ENCODE measurements at places on chromosomes 7 and 10.

- no peak for DNase-seq
Observed at GRCh38 chr7:117780832-117781231, 92.4 kb downstream of the CTTNBP2 start.

DNA sequence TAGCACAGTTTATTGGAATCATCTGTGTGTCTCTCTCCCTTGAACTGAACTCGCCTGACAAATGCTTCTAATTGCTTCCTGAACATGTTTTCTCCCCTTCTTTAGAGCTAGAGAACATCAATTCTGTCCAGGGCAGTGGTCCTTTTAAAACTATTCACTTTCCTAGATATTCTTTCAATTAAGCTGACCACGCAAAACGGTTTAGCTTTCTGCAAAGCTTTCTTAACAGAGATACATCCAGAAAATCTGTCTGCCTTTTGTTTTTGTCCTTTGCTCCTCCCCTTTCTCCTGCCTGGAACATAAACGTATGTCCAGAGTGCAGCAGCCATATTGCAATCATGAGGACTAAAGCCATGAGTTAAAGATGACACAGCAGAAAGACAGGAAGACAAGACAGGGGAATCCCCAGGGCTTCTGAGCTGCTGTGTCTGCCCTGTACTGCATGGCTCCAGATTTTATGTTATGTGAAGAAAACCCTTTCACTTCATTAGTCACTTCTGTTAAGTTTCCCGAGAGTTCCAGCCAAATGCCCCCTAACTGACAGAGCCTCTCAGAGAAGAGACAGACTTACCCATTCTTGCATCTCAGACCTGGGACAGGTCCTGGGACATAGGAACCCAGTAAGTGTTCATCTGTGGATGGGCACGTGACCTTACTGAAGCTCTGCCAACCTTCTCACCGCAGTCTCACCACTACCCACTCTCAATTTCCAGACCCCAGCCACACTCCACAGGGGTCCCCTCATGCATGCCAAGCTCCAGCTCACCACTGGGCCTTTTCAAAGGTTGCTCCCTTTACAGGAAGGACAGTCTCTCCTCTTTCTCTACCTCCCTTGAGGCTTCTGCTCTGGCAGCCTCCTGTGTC is 35.0 kb upstream of the CPXM2 start:
- no peak for DNase-seq

GRCh38 chr10:63007112-63007511 is 126.0 kb upstream of the NRBF2 start:
- DNase-seq: no peak

GRCh38 chr10:70544431-70545340 is 57.9 kb downstream of the PRF1 start:
- no peak for DNase-seq

GRCh38 chr10:128095753-128096469 is 30.3 kb downstream of the MKI67 start:
- no peak for DNase-seq

DNA sequence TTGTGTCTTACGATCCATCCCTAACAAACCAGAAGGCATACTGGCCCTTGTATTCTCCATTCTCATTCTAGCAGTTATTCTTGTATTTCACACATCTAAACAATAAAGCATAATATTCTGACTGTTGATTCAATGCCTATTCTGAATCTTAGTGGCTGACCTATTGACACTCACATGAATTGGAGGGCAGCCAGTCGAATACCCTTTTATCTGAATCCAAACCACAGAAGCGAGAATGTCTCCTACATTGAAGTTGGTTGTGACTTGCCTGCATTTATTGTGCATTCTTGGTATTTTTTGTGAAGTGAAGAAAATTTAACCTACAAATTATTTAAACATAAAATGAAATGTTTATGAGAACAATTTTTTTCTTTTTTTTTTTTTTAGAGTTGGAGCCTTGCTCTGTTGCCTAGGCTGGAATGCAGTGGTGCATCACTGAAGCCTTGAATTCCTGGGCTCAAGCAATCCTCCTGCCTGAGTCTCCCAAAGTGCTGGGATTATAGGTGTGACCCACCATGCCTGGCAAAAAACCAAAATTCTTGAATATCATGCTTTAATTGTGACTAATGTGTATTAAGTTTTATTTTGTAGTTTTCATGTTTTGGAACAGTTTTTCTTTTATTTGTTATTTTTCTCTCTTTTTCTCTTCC is 22.7 kb downstream of the EXOC4 start:
- no peak for DNase-seq

- DNase-seq: no peak
Observed at GRCh38 chr10:121385136-121385535, 213.1 kb downstream of the FGFR2 start.

GRCh38 chr10:113126229-113127201 is 176.5 kb downstream of the TCF7L2 start:
- peak; percentile 15 for DNase-seq

- no peak for DNase-seq
Observed at GRCh38 chr10:130054021-130054420, 56.6 kb downstream of the C10orf143 start.

GRCh38 chr10:42594246-42594650 is 44.1 kb downstream of the ZNF33B start:
- DNase-seq: no peak

DNA sequence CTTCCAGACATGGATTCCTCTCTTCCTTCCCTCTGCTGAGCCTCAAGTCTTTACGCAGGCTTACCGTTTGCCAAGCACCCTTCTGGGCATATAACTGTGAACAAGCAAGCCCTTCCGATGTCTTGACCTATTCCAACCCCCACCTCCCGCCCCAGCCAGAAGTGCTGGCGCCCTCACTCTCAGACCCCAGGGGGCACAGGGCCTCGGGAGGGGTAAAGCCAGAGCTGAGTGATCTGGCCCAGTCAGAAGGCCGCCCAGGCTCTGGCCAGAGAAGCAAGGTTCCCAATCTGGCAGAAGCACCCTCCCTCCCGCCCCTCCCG is 1.2 kb downstream of the PRRT4 start:
- no peak for DNase-seq

- no peak for DNase-seq
Observed at GRCh38 chr10:122474131-122474818, 12.9 kb downstream of the HTRA1 start.

Data from T-helper 9 cell (primary cell).